ENCODE measurements at places on chromosomes 16 and 17.
A peak's percentile ranks its signal among the peaks of the same experiment; 100 is the strongest.

DNA sequence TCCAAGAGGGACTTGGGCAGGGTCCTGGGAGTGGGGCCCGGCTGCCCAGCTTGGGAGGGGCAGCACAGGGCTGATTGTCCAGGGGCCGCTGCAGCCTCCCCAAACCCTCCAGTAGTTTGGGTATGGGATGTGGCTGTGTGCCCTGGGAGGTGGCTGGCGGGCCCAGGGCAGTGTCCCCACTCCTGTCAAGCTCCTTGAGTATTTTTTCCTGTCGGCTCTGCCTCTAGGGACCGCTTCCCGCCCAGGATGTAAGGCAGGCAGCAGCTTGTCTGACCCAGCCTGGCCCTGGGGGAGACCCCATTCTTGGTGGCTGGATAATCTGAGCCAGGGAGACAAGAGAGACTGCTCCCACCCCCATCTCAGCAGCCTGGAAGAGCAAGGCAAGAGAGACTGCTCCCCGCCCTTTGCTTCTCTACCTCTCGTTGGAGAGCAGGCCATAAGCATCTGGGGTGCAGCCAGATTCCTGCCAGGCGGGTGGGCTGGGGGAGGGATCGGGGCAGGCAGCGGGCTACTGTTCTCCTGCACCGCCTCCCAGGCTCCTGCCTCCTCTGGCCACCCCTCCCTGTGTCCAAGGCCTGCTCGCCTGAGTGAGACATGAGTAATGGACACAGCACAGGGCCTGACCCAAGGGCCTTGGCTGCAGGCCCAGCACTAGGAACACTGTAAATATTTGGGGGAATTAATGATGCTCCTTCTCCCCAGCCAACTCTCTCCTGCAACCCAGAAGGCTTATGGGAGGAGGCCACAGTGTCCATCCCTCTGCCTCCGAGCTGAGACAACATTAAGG lies 18.4 kb upstream of the ITGA3 start:
- no peak for DNase-seq

GRCh38 chr16:50246299-50247122 lies 19.8 kb upstream of the ADCY7 start:
- DNase-seq: no peak

GRCh38 chr17:9346296-9346926 lies 229.2 kb downstream of the STX8 start:
- no peak for DNase-seq

DNA sequence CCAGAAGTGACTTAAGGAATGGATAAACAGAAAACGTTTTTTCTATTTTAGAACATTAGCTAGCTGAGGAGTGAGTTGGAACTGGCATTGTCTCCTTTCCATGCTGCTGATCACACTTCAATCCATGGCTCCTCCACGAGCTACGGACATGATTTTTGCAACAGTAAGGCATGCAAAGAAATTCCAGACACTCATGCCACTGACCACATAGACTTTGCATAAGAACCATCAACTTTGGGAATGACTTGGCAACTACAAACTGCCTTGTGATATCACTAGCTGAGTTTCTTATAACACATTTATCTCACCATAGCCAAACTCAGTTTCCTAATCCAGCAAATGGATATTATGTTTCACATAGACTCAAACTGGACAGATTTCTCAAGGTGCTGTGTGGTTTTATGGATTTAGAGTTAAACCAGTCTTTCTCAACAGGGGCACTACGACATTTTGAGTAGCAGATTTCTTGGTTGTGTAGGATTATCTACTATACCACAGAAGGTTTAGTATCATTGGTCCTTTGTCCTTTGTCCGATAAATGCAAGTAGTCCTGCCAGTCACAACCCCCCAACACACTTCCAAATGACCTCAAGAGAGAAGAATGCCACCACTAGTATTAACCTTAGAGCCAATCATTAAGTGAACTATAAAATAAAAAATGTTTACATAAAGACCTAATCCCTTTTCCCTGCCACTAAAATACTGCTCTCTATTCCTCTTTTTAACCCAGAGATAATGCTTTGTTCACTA lies 48.3 kb upstream of the C17orf78 start:
- DNase-seq: no peak

DNA sequence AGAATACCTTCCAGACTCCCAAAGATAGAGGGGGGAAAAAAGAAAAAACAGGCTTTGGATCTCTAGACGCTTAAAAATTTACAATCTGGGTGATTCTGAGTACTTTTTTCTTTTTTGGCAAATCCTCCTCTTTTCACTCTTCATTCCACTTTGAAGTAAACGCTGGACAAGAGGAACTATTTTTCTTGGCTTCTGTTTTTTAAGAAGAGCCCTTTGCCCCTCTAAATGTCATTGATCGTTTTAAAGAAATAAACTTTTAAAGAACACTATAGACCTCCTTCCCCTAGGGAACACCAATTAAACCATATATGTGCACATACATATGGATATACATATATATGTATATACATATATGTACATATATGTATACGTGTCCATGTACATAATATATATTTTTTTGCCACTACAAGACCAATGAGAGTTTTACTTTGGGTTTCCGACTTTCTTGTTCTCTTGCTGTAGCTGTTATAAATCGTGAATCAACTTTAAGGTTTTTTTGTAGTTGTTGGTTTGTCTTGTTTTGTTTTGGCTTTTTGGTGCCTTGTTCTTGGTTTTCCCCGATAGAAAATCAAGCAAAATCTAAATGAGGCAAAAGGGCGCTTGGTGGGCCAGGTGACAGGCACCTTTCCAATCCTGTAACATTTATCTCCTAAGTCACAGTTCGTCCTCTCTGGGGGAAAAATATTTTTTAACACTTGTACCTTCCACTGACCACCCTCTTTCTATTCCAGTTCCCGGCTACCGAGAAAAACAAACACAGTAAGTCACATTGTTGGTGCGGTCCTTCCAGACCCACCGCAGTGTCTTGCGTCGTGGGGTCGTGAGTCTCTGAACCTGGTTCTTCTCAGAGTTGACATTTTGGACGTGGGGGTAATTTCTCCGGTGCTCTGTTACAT lies 4.4 kb downstream of the FOXF1 start:
- DNase-seq: no peak

DNA sequence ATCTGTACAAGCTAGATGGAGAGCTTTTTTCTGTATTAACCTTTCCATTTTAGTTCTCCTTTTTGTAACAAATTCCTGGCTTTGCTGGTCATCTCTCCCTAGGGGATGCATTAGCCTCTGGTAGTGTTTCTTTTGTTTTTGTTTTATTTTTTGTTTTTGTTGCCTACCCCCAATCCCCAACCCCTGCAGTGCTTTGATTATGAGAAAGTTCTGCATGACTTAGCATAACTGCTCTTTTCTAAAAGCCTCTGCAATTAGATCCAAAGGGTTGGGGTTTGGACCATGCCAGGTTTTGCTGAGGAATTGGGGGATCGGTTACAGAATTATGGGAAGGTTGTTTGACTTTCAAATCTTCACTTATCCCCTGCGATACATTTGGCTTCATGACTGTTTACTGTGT lies 98.2 kb downstream of the ADAMTS18 start:
- DNase-seq: no peak

DNA sequence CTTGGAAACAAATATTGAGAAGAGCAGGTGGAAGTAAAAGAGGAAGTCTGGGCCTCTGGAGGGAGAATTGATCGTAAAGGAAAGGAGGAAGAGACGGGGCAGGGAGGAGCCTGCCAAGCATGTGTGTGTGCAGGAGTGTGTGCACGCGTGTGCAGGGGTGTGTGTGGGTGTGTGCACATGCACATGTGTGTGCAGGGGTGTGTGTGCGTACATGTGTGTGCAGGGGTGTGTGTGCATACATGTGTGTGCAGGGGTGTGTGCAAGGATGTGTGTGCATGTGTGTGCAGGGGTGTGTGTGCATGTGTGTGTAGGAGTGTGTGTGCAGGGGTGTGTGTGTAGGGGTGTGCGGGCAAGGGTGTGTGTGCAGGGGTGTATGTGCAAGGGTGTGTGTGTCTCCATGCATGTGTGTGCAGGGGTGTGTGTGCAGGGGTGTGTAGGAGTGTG lies 10.0 kb downstream of the CEP295NL start:
- no peak for DNase-seq

DNA sequence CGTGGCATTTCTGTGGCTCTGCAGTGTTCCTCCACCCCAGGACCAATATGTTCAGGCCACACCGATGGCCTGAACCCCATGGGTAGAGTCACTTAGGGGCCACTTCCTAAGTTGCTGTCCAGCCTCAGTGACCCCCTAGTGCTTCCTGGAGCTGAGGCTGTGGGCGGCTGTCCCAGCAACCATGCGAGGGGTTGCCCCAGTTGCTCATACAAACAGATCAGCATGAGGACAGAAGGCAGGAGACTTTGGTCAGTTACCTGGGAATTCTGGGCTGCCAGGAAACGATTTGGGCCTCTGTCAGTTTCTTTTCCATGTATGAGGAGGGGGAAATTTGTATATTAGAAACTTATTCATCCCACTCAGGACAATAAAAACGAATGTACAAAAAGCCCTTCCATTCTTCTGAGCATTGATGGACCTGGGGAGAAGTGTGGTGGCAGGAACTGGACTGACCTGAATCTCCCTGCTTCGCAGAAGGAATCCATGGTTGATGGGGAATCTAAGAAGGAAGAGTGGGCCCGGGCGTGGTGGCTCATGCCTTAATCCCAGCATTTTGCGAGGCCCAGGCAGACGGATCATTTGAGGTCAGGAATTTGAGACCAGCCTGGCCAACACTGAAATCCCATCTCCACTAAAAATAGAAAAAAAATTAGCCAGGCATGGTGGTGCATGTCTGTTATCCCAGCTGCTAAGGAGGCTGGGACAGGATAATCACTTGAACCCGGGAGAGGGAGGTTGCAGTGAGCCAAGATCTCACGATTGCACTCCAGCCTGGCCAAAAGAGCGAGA lies 4.9 kb upstream of the IL32 start:
- no peak for DNase-seq

DNA sequence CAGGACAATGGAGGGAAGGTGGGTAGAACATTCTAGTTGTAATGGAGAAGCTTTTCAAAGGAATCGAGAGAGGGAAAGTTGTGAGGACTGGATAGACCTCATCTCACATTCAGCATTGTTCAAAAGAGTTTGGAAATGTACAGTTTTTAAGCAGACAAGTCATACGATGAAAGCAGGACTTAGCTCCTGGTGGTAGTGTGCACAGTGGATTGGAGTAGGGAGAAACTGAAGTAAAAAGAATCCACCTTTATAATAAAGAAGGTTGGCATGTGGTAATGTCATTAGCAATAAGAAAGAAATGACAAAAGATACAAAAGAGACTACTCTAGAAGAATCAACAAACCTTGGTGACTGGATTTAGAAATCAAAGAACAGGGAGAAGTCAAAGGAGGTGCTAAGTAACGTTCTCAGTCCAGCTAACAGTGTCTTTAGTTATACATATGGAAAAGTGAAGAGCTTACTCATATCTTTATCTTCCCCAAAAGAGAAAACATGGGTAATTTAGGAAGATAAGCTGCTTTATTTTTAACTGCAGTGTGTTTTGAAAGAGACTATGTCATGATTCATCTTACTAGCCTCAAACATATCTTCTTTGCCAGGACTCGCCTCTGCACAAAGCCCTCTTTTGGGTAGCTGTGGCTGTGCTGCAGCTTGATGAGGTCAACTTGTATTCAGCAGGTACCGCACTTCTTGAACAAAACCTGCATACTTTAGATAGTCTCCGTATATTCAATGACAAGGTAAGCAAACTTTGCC lies 18.7 kb upstream of the EVI2A start:
- no peak for DNase-seq

DNA sequence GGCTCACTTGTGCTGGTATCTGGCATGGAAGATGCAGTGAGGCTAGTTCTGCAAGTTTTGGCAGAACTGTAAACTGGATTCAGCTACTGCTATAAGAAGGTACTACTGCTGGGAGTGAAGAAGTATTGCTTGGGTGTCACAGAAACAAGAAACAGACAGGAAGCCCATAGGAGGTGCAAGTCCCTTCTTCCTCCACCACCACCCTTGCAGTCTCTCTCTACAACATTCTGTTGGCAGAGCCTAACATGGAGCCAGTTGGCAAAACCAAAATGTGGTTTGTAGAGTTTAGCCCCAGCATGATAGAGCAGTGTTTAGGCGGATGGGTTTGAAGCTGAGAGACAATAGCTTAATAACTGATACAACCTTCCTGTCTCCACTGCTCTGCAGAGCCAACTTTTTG lies 72.6 kb downstream of the NLK start:
- no peak for DNase-seq

DNA sequence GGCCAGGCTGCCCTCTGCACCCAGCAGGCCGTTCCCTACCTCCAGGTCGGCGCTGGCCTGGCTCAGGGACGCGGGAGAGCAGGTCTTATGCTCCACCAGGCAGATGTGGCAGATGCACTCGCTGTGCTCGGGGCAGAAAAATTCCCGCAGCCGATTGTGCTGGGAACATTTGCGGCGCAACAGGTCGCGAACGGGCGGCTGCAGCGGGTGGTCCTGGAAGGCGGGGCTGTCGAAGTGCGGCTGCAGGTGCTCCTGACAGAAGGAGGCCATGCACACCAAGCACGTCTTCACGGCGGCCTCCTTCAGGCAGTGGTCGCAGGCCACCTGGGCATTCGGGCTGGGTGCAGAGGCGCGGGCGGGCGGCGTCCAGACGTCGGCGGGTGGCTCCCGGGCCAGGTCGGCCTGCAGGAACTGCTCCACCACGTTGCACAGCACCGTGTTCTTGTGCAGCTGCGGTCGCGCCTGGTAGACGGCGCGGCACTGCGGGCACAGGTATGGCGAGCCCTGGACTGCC lies 439 bp downstream of the TRIM25 start:
- DNase-seq: no peak

- DNase-seq: no peak
Observed at GRCh38 chr16:77896415-77897128, 108.2 kb downstream of the VAT1L start.

- no peak for DNase-seq
Observed at GRCh38 chr16:79077346-79077745, 523.2 kb downstream of the MAF start.

- DNase-seq: no peak
Observed at GRCh38 chr16:85552980-85553435, 60.1 kb upstream of the GSE1 start.

DNA sequence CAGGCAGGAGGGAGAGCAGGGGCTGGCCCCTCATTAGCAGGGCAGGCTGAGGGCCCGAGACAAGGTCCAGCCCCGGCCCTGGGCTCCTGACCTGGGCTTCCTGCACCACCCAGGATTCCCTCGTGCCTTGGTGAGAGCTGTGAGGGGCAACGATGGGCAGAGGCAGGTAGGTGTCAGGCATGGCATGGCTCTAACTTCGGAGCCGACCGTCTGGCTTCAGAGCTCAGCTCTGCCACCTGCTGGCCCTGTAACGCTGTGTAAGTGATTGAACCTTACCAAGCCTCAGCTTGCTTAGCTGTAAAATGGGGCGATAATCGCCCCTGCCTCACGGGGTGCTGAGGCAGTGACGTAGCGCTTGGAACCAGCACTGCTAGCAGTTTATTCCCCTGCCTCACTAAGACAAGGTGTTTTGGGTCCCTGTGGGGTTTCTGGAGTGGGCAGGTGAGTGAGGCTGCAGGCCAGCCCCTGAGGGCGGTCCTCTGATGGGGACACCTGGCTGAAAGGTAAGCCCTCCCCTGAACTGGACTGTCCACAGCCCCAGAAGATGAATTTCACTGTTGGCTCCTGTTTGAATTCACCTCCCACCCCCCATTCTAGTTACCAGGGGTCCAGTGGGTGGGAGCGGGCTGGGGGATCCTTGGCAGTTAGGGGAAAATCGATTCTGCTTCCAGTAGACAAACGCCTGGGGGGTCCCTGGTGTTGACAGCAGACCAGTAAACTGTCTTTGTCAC lies 184.8 kb upstream of the GSE1 start:
- DNase-seq: peak; percentile 11

GRCh38 chr17:31114956-31115555 lies 20.3 kb downstream of the NF1 start:
- no peak for DNase-seq

- no peak for DNase-seq
Observed at GRCh38 chr16:12958366-12958765, 57.0 kb downstream of the SHISA9 start.

- no peak for DNase-seq
Observed at GRCh38 chr17:44880062-44880461, 19.2 kb downstream of the EFTUD2 start.
